Panc1 (cell line): ENCODE measurements at places on chromosomes 3 and 15.

- DNase-seq, result no peak
Observed at GRCh38 chr15:81959196-81959595, 86.6 kb downstream of the MEX3B start.

DNA sequence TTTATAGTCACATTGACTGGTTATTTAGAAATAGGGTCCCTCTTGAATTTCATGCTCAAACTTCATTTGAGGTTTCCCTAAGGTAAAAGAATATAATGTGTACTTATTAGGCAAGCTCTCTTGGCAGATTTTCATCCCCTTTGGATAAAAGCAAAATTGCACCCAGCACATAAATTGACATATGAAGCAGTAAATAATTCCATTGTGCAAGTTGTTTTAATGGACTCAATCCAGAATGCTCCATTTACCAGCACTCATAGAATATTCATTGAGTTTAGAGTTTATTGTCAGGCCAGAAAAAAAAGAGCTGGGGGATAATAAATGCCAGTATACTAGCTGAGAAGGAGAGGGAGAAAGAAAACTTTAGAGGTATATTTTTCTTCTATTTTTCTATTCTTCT, 136.8 kb downstream of the TPRG1 start:
- no peak for DNase-seq

GRCh38 chr3:56802378-56802745, 613 bp upstream of the ARHGEF3 start:
- no peak for DNase-seq

GRCh38 chr15:50633653-50634052, 52.9 kb downstream of the TRPM7 start:
- no peak for DNase-seq

- DNase-seq, result no peak
Observed at GRCh38 chr3:48289659-48290058, 43.8 kb downstream of the SPINK8 start.

DNA sequence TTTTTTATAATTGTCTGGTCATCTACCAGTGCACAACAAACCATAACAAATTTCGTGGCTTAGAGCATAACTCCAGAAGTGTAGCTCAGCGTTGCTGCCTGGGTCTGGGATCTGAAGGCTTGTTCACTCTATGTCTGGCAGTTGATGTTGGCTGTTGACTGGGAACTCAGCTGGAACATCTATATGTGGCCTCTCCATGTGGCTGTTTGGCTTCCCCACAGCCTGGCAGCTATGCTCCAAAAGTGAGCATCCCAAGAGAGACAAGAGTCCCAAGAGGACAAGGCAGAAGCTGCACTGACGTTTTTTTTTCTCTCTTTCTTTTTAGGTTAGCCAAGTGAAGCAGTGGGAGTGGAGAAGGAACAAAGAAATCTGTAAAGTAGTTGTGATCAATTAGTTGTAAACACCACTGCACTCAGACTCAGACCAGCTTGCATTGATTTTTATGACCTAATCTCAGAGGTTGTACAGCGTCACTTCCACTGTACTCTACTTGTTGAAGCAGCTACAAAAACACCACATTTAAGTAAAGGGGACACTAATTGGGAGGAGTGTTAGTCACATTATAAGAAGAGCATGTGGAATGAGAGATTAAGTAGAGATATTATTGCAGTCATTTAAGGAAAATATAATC, 2.5 kb upstream of the GPR176 start:
- no peak for DNase-seq

DNA sequence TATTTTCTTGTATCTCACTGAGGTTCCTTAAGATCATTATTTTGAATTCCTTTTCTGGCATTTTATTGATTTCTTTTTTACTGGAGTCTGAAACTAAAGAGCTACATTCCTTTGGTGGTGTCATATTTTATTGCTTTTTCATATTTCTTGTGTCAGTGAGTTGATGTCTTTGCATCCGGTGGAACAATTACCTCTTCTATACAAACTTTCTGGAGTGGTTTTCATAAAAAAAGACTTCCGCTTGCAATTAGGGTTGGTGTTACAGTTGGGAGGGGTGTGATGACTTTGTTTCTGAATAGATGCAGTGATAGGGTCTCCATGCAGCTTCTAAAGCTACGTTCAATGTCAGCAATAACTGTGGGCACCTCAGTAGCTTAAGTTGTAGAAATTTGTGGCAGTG, 181.7 kb downstream of the LPP start:
- DNase-seq, result no peak

- no peak for DNase-seq
Observed at GRCh38 chr15:45169608-45170480, 17.9 kb downstream of the SHF start.

- DNase-seq, result no peak
Observed at GRCh38 chr3:32958509-32958908, 7.1 kb downstream of the CCR4 start.

GRCh38 chr3:188867691-188868265, 304.0 kb upstream of the TPRG1 start:
- no peak for DNase-seq

- DNase-seq, result no peak
Observed at GRCh38 chr3:120473896-120474675, 23.3 kb upstream of the FSTL1 start.

DNA sequence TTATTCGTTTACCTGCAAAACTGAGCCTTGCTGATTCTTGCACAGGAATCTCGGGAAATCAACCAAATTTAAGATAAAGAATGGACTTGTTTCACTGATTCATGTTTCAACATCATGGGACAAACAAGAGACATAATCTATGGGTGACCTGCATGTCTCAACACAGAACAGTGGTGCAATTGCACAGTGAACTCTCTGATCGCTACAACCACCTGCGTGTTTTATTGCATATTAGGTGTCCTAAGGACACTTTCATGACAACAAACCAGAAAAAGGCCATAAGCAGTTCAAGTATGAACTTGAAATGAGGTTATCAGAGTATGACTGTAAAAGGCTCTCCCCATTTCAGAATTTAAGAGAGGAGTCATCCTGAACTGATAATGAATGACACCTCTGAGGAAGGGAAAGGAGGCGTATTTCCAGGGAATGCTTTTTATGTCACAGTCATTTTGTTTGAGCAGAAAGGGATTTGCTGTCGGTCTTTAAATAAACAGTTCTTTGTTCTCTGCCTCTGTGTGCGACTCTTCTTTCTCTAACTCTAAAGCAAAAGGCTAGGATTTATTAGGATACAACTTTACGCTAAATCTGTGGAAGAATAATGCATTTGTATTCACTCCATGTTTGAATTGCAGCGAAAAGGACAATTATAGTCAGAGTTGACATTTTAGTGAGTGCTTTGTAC, 167.2 kb downstream of the RBMS3 start:
- no peak for DNase-seq

- no peak for DNase-seq
Observed at GRCh38 chr3:10006762-10007090, 19.5 kb upstream of the FANCD2 start.

GRCh38 chr15:67570875-67571647, 28.6 kb downstream of the MAP2K5 start:
- no peak for DNase-seq

DNA sequence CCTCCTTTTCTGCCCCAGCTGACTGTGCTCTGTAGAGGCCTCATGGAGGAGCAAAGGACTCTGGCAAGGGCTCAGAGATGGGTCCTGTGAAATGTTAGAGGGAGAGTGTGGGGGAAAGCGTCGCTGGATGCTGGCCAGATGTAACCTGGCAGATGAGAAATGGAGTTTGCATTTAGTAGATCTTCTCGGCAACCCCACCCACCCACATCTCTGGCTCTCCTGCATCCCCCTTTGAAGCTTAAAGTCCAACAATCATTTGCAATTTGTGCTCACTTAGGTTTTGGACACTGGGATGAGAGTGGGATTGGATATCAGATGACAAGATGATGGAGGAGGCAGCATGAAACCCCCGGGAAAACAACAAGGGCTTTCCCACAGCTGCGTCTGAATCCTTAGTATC, 523.6 kb upstream of the MCTP2 start:
- no peak for DNase-seq

DNA sequence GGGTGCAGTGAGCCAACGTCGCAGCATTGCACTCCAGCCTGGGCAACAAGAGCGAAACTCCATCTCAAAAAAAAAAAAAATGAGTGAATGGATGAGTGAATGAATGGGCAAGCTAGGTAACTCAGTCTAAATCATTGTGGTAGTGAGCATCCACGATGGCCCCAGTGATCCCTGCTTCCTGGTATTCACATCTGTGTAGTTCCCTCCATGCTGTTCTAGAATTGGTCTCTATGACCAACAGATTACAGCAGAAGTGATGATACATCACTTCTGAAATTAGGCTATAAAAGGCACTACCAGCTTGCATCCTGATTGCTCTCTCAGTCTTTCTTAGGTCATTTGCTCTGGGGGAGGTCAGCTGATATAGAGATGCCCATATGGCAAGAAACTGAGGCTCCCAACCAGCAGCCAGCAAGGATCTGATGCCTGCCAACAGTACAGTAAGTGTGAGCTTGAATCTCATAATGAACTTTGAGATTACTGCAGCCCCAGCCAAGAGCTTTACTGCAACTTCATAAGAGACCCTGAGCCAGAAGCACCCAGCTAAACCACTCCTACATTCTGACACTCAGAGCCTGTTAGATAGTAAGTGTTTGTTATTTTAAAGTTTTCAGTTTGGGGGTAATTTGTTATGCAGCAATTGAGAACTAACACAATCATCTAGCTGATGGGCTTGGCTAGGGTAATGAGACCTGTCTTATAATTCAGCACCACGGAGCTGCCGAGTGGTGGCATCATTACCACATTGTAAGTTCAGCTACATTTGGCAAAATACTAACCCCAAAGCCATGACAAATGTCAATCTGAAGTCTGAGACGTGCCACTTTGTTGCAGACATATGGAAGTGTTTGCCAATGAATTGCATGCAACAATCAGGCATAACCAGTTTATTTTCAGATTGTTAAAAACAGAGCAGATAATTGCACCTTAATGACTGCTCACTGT, 53.0 kb downstream of the KLHL6 start:
- no peak for DNase-seq

GRCh38 chr15:41661518-41662225, 1.5 kb downstream of the MGA start:
- peak; percentile 43 for DNase-seq

GRCh38 chr3:17478673-17479072, 263.8 kb downstream of the TBC1D5 start:
- peak; percentile 87 for DNase-seq

DNA sequence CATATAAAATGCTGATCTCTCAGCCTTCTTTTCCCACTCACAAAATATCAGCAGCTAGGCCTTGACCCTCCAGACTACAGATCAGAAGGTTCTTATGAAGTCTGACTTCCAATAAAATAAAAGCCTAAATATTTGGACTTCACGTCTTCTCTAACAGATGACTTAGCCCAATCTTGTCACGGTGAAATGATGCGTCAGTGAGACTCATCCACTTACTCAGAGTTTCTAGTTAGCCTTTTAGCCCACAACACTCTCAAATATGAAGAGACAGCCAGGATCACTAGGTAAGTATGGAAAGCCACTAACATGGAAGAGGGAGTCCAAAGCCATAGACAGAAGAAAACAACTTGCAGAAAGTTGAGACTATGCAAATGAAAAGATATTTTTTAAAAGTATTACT, 601.2 kb downstream of the PYDC2 start:
- no peak for DNase-seq

DNA sequence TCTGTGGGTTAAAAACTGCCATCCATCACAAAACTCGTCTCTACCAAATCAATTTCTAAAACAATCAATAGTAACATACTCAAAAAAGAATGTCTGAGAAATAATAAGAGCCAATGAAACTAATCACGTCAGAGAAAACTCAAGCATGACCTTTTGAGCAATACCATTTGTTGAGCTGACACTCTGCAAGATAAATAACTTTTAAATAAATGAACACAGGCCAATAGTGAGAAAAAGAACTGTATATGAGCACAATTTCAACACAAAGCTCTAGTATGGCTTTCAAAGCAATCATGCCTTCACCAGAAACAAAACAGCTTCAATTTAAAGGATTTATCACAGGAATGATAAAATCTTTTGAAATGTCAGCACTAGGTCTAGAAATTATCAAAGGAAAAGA, 249.2 kb upstream of the SETMAR start:
- DNase-seq, result no peak

DNA sequence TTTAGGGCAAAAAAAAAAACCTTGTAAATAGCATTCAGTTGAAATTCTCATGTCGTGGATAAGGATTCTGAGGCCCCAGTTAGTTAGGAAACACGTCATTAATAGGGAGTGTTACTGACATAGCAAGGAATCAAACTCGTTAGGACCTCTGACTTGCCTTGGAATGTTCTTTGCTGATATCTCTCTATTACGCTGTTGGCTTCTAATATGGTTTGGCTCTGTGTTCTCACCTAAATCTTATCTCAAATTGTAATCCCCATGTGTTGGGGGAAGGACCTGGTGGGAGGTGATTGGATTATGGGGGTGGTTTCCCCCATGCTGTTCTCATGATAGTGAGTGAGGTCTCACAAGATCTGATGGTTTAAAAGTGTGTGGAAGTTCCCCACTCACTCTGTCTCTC, 40.3 kb downstream of the CHL1 start:
- DNase-seq, result no peak

DNA sequence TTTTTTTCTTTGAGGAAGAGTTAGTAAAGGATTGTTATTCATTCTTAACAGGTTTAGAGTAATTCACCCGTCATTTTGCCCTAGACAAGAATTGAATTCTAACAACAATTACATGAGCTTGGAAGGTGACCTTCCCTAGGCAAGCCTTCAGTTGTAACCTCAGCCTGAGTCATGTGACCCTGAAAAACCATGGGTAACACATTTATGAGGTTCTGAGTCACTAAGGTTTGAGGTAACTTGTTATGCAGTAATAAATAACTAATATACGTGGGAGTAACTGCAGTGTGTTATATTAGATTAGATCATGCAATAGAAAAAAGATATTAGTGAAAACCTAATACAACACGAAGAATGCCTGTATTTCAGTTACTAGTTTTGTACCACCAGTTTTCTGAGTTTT, 237.6 kb upstream of the NDN start:
- DNase-seq, result no peak

DNA sequence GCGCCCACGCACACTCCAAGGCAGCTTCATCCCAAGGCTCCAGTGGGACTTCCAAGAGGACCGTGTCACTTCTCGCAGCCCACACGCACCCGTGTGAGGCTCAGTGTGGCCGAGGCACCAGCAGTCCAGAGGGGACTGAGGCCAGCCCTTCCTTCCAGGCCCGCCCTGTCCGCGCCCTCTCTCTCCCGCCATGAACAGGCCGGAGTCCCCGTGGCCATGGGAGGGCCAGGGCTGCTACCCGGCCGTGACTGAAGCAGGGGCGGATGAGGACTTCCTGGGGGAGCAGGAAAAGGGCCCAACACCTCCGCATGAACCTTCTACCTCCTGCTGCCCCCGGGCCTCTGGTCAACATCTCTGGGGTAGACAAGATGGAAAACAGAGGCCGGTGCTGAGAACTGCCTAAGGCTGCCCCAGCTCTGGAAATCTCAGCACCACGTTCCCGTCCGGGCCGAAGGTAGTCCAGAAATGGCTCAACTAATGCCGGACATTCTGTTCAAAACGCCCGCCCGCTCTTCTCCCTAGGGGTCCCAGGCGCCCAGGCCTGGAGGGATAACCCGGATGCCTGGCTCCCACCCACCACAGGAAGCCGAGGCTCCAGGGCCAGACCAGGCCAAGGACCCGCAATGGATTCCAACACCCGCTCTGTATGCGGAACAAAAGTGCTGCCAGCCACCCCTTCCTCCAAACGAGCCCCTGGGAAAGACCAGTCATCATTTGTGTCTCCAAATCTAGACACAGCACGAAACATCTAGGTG, 32.7 kb downstream of the TNK2 start:
- DNase-seq, result no peak

GRCh38 chr15:78234515-78235040, at the start of gene ACSBG1:
ACSBG1 (minus strand) TSS chr15:78234565; CDS start chr15:78234501, 64 bp downstream.
- no peak for DNase-seq
